Hypothalamus (tissue), 51 donors: ENCODE measurements at places on chromosomes 6 and 20.

- no peak for DNase-seq
These were observed 216.8 kb downstream of the LAMA2 start for GRCh38 chr6:129099696-129100095.

DNA sequence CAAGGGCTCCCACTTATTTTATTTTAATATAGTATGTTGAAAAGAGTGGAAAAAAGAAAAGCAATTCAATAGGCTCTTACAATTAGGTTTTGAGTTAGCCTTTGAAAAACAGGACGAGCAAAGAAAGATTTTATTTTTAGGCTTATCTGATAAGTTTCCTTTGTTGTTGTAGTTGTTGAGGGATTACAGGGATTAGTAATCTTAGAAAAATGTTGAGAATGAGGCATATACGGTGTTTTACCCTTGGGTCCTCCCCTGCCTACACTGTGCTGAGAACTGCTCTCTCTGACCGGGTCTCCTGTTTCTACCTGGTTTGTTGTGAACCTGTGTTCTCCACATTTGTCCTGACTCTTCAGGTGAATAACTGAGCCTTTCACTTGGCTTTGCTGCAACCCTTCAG is 16.7 kb downstream of the TRAPPC3L start:
- DNase-seq: no peak

- DNase-seq: no peak
These were observed 20.7 kb upstream of the TRIM27 start for GRCh38 chr6:28944412-28944865.

DNA sequence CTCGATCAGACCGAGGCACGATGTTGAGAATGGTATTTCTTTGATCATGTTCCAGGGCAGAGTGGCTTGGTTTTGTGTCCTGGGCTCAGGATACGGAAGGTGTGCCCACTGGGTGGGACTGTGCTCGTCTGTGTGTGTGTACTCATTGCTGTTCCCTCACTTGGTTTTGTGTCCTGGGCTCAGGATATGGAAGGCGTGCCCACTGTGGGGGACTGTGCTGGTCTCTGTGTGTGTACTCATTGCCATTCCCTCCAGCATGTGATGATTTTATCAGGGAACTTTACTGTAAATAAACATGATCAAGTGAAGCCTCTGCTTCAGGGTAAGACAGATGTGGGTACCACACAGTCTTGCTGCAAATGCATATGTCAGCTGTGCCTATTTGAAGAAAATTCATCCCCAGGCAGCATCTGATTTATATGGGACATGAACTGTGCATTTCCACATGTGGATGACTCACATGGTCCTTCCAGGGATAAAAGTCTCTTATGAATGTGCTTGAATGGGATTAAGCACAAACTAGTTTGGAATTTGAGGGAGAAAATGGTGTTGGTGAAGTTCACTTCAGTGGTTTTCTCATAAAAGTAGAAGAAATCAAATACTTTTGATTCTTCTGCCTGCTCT is 274.3 kb downstream of the QKI start:
- no peak for DNase-seq

DNA sequence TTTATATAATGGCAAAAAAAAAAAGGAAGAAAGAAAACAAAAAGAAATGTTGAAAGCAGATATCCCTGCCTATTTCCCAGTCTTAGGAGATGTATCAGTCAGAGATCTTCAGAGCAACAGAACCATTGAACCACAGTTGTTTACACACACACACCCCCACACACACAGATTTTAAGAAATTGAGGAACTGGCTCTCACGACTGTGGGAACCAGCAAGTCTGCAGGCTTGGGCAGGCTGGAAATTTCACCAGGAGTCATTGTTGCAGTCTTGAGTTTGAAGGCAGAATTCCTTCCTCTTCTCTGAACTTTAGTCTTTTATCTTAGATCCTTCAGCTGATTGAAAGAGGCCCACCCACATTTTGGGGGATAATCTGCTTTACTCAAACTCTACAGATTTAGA is 380.9 kb downstream of the CDKAL1 start:
- DNase-seq: no peak

DNA sequence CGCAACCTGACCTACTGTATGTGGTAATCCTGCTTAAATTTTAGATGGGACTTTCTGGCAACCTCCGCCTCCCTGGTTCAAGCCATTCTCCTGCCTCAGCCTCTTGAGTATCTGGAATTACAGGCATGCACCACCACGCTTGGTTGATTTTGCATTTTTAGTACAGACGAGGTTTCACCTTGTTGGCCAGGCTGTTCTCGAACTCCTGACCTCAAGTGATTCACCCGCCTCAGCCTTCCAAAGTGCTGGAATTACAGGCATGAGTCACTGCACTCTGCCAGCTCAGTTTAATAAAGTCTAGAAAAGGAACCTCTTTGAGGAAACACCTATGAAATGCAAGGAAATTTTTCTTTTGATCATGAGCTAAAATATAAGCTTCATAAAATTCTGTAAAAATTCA is 9.0 kb upstream of the PLCB4 start:
- DNase-seq: no peak

DNA sequence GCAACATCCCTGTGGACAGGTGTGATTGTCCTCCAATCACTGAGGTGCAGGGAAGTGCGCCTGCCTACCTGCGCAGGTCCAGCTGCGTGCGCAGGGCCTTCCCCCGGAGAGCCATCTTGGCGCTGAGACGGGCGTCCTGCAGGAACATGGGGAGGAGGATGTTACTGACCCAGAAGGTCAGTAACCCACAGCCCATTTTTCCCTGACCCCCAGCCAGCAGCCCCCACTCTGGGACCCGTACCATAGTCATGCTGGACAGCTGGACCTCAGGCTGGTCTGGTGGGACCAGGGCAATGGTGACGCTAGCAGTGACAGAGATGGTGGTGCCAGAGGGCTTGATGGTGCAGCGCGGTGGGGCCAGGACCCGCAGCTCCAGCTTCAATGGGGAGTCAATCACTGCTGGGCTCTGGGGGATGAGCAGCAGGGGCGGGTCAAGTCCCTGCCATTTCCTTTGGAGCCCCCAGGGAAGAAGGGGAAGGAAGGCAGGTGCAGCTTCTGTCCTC is 9.7 kb downstream of the PLTP start:
- no peak for DNase-seq

DNA sequence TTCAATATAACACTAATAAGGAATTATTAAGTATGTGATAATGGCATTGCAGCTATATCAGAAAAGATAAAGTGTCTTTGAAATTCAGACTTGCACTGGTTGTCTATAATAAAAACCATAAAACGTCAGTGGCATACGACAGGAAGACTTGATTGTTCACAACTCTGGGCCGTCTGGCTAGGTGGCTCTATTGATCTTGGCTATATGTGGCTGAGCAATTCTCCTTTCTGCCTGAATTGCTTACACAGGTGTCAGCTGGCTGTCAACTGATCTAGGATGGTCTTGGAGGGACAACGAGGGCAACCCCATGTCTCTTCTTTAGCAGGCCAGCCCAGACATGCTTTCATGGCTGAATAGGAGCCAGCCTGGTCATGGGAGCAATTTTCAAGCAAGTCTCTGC is 359.1 kb downstream of the QKI start:
- DNase-seq: no peak

GRCh38 chr6:29916741-29917140 is 25.6 kb upstream of the HLA-A start:
- no peak for DNase-seq

DNA sequence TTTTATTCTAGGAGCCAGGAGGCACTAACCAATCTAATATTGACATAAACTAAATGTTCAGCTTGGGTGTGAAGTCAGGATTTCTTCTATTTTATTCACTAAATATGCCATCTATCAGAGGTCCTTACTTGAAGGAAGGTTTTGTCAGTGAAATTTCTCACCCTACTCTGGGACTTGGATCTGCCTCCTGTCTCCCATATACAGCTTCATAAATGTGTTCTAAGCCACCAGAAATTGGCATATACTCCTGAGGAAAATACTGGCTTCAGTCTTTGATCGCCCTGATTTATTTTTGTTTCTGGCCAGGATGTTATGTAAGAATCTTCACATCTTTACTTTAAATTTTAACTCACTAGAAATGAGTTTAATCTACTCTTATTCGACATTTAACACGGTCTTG is 647.7 kb downstream of the C6orf118 start:
- DNase-seq: no peak

- no peak for DNase-seq
These were observed 14.0 kb downstream of the MUCL3 start for GRCh38 chr6:30954631-30955366.

DNA sequence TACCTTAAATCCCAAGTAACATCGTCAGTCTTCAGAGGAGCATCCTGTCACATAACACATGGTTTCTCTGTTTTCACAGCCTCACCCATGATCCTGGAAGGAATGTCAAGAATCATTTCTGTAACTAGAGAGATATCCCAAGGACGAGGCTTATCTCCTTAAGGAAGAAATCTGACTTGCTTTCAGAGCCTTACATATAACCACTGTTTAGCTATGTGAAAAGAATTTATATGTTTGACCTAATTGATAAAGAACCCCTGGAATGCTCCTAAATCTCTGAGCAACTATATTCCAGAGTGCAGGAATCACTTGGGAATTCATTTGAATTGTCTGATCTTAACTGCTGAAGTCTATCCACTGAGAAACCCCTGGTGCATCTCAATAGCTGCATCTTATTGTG is 243.1 kb downstream of the ALDH8A1 start:
- no peak for DNase-seq

- DNase-seq: peak; percentile 48
These were observed 33.2 kb downstream of the NT5E start for GRCh38 chr6:85482905-85483700.

DNA sequence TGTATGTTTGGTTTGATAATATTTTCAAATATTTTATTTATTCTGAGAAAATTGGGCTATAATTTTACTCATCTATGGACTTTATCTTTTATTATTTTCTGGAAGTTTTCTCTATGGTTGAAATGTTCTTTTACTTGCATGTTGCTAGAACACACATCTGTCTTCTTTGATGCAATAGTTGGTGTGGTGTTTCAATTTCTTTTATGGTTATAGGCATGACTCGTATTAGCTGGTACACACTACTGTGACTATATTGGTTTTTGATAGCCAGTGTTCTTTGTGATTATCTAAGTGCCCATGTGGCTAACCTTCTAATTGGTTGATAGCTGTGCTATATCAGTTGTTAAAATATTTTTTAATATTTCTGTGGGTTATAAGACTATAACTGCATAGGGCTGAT is 1343.3 kb upstream of the GJE1 start:
- DNase-seq: no peak

DNA sequence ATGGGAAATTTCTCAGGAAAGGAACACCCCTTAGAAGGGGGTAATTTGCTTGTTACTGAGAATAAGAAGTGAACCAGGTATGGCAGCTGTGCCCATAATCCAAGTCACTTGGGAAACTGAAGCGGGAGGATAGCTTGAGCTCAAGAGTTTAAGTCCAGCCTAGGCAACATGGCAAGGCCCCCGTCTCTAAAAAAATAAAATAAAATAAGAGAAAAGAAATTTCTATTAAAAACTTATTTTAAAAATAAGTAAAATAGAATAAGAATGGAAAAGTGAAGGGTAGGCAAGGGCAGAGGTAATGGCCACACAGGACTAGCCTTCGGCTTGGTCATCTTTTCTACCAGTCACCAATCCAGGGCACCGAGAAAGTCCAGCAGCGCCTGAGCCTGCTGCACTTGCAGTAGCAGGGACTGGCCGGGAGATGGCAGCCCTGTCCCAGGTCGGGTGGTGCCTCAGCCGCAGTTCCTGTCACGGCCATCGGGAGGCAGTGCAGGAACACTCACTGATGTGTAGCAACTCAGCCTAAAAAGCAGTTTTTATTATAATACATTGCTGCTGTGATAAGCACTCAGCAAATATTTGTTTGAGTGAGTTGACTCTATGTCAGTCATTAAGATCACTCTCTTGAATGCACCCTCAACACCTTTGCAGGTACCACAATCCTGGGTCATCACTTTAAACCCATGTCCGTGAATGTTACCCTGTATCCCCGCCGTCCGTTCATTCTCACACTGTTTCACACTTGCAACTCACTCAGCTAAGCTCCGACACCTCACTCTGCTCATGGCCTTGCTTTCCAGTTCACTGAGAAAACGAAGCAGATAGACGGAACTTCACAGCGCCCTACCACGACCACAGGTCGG is 23.2 kb upstream of the GCM1 start:
- peak; percentile 89 for DNase-seq

GRCh38 chr6:114304304-114304887 is 38.4 kb downstream of the HS3ST5 start:
- DNase-seq: no peak

DNA sequence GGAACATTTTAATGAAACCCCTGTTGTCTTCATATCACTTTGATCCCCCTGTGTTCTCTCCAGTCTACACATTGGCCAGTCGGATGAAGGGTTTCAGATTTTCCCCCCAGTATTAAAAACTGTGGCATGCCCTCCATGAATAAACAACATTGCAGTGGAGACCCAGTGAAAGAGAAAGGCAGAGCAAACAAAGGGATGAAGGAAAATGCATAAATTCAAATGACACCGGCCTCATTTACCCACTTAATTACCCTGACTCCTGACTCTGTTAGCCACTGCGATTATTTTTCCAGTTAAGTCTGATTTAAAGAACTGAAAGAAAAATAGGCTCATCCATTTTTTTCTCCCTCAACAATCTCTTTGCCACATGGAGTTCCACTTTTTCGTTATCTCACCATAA is 569.2 kb downstream of the TFAP2B start:
- no peak for DNase-seq

DNA sequence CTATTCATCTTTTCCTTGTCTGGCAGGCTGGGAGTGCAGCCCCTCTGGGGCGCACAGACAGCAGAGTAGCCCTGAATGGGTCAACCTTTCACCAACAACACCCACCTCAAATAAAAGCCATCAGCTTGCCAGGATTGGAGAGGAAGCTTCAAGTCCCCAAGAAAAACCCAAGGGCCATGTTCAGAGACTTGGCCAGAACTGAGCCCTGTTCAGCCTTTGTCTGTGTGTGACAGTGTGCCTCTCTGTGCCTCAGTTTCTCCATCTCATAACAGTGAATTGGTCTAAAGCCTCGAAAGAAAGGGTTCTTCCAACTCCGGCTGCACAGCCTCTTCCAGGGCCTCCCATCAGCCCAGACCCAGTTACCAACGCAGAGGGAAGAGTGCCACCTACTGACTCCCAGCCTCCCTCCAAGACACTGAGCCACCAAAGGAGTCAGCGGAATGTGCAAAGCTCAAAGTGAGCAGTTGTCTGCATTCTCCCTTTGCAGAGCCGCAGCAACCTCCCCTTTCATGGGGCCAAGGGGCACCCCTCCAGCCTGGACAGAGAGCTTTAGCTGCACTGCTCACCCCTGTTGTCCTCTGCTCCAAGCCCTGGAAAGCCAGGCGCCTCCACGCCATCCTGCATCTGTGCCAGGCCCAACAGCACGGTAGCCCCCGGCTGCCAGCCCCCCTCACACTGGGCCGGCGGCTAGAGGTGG is 82.7 kb upstream of the TOP1 start:
- DNase-seq: peak; percentile 58

DNA sequence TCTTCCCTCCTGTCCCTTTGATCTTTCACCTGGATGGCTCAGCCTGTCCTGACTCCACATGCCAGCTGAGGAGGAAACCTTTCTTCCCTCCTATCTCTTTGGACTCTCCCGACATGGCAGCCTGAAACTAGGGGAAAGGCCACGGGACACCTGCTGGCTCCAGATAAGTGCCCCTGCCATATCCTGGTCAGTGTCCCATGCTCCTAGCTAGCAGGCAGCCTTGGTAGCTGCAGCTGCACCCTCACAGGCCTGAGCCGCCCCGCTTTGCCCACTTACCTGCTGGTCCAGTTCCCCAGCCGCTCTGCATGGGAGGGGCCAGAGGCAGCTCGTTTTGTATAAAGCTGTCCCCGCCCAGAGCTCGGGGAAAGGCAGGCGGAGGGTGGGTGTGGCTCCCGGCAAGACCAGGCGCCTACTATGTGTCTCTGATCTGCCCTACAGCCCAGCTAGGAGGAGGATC is 7.4 kb upstream of the SLC52A3 start:
- no peak for DNase-seq

GRCh38 chr6:6943421-6943820 is 164.3 kb upstream of the RREB1 start:
- DNase-seq: no peak
